ENCODE measurements at places on chromosomes 1 and 21.

- no peak for DNase-seq
Measured at GRCh38 chr1:163509114-163509513, 187.4 kb downstream of the NUF2 start.

DNA sequence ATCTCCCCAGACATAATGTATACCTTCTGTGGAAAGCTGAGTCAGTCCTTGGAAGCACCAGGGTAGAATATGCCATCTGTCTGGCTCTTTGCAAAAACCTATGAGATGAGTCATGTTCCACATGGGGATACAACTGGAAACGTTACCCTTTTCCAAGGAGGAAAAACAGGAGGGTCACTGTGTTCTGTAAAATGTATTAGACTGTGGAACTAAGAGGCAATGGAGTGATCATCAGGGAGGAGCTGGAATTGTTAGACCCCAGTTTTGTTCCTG, 16.1 kb upstream of the PSMD4 start:
- DNase-seq = peak; percentile 87

DNA sequence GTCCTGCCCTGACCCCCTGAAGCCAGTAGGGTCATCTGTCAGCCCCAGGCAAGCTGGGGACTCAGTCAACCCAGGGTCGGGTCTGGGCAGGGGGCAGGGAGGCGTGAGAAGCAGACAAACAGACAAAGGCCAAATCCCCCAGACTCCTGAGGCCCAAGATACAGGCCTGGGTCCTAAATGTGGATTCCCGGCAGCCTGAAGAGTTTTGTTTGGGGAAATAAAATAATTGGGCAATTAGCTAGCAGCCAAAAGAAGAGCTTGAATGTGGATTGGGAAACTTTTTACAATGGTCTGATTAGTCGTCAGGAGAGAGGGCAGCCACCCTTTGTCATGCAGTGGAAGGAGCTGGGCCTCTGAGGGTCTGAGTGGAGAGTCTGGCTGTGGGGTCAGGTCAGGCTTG, 4.5 kb upstream of the LEFTY2 start:
- DNase-seq = no peak

DNA sequence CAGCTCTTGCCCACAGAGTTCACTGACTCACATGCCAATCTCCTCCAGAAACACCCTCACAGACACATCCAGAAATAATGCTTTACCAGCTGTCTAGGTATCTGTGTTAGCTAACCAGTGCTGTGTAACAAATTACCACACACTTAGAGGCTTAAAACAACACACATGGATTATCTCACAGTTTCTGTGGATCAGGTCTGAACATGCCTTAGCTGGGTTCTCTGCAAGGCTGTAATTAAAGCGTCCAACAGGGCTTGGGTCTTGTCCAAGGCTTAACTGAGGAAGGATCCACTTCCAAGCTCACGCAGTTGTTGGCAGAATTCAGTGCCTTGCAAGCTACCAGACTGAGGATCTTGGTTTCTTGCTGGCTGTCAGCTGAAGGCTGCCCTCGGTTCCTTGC, 92.5 kb upstream of the RGS4 start:
- DNase-seq = peak; percentile 86

DNA sequence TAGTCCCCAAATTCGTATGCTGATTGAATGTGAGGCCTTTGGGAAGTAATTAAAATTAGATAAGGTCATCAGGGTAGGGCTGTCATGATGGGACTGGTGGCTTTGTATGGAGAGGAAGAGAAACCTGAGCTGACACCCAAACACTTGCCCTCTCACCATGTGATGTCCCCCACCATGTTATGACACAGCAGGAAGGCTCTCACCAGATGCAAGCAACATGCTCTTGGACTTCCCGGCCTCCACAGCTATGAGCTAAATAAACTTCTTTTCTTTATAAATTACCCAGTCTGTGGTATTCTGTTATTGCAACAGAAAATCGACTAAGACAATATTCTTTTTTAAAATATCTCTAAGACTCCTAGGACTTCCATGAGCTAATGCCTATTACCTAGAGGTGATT, 43.6 kb upstream of the GUCA2B start:
- DNase-seq = no peak

GRCh38 chr1:46030074-46030870, 102.2 kb downstream of the PIK3R3 start:
- no peak for DNase-seq

GRCh38 chr1:91847851-91848250, 38.1 kb downstream of the TGFBR3 start:
- no peak for DNase-seq

- peak; percentile 63 for DNase-seq
Measured at GRCh38 chr1:168260393-168260792, 20.3 kb upstream of the TBX19 start.

DNA sequence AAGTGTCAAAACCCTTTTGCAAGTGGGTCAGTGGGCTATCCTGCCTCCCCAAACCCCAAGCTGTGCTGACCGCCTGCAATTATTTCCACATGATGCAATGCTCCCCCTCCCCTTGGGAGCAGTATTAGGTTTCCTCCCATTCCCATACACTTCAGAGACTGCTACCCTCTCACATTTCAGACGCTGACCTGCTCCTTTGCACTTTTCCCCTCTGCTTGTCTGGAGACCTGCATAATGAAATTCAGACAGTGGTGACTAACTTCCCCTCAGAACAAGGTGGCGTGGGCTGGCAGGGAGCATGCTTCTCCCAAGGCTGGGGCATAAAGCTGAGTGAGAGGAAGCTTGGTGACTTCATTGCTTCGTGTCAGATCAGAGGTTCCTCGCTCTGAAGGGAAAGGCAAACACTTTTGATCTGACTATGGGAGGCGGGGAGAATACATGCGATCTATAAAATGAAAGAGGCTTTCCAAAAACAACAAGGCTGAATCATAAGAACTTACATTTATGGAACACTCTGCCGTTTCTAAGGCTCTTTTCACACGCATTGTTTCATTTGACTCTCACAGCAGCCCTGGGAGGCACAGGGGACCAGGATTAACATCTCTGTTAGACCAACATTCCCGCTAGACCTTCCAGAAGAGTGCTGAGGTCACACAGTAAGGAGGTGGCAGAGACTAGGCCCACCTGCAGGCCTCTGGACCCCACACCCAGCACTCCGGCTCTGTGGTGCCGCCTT, 27.5 kb upstream of the ROR1 start:
- DNase-seq = no peak

- DNase-seq = no peak
Measured at GRCh38 chr1:248755517-248755916, at the start of gene LYPD8. Gene LYPD8, minus strand, starts transcription at chr1:248755759. Its CDS starts 4,678 bp downstream, at chr1:248751081.

DNA sequence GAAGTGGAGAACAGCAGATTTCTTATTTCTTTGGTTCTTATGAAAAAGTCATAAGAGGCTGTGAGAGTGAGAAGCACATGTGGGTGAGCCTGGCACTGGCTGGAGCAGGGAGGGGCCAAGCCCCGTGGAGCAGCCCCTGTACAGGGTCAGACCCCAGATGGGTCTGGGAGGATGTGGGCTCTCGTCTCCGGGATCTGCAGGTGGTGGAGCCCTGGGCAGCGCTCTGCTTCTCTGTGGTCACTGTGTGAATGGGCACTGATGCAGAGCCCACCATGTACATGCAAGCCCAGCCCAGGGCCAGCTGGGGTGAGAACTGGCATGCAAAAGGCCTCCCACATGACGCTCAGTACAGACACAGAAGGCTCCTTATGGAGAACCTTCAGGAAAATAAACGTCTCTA, 67.6 kb downstream of the SIM2 start:
- DNase-seq = no peak

DNA sequence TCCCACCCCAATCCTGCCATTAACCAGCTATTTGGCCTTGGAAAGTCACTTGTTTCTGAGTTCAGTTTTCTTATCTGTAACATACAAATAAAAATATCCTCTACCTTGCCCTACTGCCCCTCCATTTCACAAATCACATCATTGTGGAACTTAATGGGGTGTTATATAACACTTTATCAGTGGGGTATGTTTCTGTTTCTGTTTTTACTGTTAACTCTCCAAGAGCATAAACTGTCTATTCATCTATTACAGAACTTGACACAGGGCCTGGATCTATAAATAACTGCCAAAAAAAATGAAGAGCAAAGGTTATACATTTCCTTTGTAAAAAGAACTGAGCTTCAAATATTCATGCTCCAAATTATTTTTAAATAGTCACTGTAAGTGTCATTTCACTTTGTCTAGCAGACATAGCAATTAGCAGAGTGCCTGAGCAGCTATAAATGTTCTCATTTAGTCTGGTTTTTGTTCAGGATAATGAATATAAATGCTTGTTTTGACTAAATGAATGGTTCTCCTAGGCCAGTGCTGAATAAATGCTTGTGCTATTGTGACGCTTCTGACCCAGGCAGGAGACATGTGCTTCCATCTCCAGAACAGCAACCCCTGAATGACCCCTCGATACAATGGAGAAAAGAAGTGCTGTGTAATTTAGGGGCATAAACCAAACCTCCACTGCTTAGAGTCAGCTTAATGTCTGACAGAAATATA, 7.4 kb downstream of the PIGM start:
- DNase-seq = no peak

DNA sequence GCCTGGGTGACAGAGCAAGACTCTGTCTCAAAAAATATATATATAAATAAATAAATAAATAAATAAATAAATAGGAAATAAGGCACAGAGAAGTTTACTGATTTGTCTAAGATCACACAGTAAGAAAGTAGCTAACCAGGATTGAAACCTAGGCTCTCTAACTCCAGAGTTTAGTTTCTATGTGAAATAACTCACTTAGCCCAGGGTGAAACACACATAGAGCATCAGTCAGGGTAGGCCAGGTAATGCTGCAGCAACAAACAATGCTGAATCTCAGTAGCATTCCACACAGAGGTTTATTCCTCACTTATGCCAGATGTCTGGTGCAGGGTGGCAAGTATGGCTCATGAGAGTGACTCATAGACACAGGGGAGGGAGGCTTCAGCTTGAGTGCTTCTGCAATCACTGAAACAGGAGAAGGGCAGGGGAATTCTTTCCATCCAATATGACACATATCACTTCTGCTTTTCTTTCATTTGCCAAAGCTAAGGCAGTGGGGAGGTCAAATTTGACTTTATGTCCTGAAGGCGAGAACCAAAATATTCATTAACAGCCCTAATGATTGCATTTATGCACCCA, 37.1 kb upstream of the KANK4 start:
- DNase-seq = peak; percentile 77

DNA sequence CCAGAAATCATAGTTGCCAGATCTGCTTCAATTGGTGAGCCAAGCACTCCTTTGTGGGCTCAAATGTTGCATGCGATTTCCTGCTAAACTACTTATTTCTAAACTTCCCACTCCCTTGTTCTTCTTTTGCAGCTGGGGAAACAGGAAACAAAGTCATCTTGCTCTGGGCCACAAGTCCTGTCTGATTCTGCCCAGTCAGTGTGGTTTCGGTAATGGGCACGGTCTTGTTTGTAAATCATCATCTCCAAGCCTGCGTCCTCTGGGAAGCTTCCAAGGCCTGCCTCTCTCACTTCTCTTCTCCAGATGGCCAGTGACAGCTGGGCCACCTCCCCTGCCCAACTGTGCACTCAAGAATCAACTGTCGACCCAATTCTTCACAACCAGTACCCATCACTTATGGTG, 4.4 kb downstream of the S100A8 start:
- DNase-seq = peak; percentile 38

DNA sequence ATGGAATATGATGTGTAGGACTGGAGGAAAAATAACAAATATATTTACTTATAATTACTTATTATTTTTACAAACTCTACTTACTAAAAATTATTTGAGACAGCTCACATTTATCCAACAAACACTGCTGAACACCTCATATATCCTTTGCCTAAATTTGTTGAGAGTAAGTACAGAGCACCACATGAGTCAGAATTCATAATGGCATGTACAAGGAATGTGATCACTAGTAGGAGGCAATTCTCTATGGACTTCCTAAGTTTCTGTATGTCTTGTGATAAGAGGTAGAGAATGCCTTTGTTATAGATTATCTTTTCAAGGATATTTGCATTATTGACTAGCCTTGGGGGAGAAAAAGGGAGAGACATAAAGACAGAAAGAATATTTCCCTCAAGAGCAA, 8.2 kb upstream of the ST6GALNAC3 start:
- DNase-seq = no peak

DNA sequence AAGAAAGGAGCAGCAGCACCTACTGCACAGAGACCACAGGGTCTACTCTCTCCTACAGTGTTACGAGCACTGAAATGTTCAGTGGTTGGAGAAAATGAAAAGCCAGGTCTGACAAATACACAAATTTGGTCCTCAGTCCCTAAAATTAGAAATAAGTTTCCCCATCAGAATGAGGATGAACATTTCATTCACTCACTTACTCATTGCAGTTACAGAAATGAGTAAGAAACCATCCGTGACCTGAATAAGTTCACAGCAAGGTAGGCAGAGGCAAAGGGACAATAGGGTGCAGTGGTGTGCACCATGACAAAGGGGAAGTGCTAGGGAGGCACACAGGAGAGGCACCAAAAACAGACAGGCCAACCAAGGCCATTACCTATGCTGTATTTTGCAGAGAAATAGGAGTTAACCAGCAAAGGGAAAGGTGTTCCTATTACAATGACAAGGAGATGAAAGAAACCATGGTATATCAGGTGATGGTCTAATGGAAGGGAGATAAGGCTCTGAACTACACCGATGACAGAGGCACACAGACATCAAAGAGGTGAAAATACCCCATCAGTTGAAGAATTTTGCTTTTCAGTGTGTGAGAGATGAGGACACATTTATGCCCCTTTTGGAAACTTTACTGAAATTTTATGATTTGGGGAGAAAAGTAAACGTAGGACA, 29.4 kb downstream of the VAV3 start:
- DNase-seq = no peak

DNA sequence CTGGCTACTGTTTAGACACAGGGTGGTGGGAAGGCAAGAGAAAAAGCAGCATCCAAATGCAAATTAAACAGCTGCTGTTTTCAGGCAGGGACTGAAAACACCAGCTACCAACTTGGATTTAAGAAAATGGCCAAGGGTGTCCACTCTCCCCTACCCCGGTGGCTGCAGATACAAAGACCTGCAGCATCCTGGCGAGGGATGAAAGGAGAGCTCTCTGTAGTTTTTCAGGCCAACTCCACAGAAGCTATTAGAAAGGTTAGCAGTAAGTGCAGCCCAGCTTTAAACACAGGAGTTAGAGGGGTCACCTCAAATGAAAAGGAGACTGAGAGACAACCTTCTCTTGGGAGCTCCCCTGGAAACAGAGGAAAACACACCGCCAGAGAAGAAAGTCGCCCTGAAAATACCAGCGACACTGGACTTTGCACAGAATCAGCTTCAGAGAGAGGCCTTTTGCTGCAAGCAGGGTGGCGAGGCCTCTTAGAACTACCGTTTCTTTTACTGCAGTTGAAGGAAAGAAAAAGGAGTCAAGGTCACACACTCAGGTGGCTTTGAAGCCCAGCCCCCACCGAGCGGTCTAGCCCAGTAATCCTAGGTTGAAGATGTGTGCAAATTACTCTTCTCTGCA, 74.4 kb upstream of the TIAM1 start:
- DNase-seq = no peak

DNA sequence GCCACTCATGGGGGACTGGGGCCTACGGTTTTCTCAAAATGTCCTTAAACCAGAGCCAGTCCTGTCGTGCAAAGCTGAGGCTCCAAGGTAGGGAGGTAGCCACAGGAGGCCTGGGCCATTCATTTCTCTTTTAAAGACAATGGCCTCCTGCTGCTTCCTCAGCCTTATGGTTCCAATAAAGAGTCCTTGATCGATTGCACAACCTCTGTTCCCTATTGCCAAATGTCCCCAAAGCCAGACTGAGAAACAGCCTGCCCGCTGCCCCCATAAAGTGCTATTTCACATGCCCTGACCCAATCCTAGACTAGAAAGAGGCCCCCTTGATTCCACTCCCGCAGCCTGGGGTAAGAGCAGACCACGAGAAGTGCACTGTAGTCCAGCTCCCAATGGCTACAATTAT, 166.7 kb downstream of the CLIC6 start:
- no peak for DNase-seq

- DNase-seq = no peak
Measured at GRCh38 chr21:43305336-43305665, 121.6 kb downstream of the SIK1 start.

All from NCI-H2171 treated with DMSO at 0.1 percent for 48 hours (cell line).